ENCODE measurements at places on chromosomes 5 and 9.
A peak's percentile ranks its signal among the peaks of the same experiment; 100 is the strongest.

- DNase-seq, result no peak
Measured at GRCh38 chr9:95822583-95823431, 52.7 kb upstream of the ERCC6L2 start.

- DNase-seq, result no peak
Measured at GRCh38 chr5:10418654-10419345, 22.9 kb upstream of the ROPN1L start.

GRCh38 chr5:16781828-16782626, 154.1 kb downstream of the MYO10 start:
- no peak for DNase-seq

GRCh38 chr5:107436201-107436600, 234.5 kb downstream of the EFNA5 start:
- peak; percentile 43 for DNase-seq

DNA sequence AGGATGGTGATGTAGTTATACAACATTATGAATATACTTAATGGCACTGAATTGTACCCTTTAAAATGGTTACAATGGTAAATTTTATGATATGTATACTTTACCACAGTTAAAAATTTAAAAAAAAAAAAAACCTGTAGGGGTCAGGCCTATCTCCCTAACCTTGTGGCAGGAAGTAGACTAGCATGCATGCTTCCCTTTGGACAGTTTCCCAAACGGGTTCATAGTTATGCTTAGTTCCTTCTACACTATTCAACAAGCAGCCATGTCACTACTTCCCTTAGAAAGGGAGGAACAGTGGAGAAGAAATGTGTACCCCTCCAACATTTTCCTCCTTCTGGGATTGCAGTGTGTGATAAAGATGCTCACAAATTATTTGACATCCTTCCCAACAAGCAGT, 32.5 kb downstream of the IDNK start:
- DNase-seq, result no peak

- DNase-seq, result no peak
Measured at GRCh38 chr5:109218818-109219217, 191.0 kb downstream of the PJA2 start.

- peak; percentile 73 for DNase-seq
Measured at GRCh38 chr5:96640696-96641095, 21.5 kb upstream of the CAST start.

GRCh38 chr5:163880302-163880701, 374.9 kb downstream of the MAT2B start:
- DNase-seq, result peak; percentile 85

GRCh38 chr9:75653750-75654149, 236.7 kb upstream of the PCSK5 start:
- DNase-seq, result no peak

- DNase-seq, result peak; percentile 93
Measured at GRCh38 chr5:125357660-125358059, 611.2 kb upstream of the ZNF608 start.

DNA sequence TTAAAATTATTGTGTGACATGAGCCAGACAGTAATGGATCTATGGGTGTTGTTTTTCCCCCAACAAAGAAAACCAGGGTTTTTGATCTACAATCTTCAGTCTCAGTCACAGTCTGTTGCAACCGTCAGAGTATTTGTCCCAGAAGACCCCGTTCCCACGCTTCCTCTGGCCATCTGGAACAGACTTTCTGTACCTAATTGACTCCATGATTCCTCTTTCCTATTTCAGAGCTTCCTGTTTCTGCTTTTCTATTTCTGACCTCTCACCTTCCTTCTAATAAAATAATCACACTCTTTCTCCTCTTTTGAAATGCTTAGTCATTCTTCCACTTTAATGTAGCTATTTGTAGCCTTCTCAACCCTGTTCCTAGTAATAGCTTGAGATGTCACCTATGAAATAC, 1044.8 kb downstream of the DTWD2 start:
- no peak for DNase-seq

DNA sequence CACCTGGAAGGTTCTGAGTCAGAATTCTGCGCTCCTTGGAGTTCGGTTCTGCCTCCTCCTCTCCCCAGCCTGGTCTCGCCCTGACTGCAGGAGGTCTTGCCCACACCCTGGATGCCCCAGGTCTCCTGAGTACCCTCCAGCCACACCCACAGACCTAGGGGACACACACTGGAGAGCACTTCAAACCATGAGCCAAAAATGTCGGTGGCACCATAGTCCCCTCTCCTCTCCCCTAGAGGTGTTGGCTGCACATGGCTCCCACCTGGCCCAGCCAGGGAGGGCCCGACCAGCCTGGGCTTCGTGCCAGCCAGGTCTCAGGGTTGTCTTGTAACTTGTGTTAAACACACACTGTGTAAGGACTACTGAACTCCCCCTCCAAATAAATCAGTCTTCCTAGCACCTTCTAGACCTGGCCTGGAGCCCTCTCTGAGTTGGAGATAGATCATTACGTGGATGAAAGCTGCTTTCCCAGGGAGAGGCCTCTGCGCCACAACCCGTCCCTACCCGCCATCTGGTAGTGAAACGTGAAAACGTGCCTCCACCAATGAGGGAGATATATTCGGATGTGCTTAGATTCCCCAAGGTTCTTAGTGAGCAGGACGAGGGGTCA, 49.9 kb upstream of the CTSL start:
- peak; percentile 11 for DNase-seq

- DNase-seq, result no peak
Measured at GRCh38 chr5:172616136-172616535, 24.9 kb upstream of the NEURL1B start.
